Activated CD4-positive, alpha-beta T cell treated with anti-CD3 and anti-CD28 coated beads, Interleukin-2, Interleukin-6, amounts not matched to agents 100 ng/mL and 50 ng/mL, durations not matched to agents 16 hours and 8 hours (primary cell): ENCODE measurements at places on chromosomes 11 and 22.

DNA sequence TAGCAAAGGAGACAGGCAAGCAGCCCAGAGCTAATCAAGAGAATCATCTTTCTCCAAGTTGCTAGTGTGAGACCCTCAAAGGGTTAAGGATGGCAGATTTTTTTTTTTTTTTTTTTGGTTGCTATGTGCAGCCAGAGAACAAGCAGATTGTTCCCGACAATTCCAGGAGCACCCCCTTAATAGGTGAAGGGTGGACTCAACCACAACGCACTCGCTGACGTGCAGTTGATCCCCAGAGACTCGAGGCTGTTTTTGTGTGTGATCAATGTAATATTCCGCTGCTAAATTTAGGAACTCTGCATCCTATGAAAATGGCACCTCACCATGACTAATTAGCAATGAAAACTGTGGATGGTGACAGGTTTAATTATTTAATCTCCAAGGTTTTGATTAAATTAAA is 789.0 kb downstream of the KCNA4 start:
- no peak for DNase-seq

DNA sequence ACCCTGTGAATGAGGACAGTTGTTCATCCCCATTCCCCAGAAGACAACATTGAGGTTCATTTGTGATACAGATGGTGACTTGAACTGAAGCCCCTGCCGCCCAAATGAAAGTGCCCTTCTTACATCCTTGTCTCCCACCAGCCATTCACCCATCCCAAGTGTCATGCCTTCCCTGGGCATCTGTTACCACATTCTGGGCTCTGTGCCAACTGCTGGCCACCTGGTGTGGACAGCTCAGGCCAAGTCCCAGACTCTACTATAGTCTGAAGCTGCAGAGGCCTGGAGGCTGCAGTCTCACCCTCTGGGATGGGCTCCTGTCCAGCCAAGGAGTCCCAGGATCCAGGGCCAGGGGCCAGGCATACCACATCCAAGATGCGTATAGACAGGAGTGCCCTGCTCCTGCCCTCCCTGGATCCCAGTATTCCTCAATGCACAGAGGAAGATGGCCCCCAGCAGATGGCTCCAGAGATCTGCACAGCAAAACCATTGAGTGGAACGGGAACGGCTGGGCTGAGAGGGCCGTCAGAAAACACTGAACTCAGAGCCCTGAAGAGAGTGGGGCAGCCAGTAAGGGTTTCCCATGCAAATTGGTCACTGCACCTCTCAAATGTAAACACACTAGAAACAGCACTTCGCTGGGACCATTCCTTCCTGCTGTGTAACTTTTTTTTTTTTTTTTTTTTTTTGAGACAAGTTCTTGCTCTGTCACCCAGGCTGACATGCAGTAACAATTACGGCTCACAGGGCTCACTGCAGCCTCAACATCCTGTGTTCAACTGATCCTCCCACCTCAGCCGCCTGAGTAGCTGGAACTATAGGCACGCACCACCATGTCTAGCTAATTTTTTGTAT is 22.8 kb downstream of the ARRB1 start:
- peak; percentile 61 for DNase-seq

DNA sequence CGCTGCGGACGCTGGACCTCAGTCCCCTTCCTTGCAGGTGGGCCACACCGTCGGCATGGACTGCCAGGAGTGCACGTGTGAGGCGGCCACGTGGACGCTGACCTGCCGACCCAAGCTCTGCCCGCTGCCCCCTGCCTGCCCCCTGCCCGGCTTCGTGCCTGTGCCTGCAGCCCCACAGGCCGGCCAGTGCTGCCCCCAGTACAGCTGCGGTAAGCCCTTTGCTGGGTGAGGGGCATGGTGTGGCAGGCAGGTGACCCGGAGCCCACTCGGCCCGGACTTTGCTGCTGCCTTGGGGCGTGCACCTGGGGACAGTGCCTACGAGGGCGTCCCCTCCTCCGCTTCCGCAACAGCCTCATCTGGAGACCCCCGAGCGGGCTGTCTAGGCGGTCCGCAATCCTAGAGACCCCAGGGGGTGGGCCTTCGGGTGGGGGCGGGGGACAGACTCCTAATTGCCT is 25.4 kb upstream of the MUC5B start:
- DNase-seq, result no peak

- no peak for DNase-seq
Observed at GRCh38 chr22:20029550-20030225, 8.8 kb downstream of the TANGO2 start.

GRCh38 chr11:79481795-79482194 is 41.0 kb upstream of the TENM4 start:
- DNase-seq, result no peak

DNA sequence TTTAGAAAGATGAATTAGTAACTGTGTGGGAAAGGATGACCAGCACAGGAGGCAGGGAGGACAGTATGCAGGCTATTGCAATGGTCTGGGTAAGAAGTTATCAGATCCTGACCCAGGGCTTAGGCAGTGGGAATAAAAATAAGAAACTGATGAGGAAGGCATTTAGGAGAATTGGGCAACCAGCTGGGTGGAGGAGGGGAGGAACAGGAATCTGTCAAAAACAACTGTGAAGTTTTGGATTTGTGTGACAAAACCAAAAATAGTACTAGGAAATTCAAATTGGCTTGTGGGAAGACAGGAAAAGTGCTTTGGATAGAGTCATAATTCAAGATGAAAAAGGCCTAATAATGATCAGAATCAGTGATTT is 27.9 kb downstream of the MMP13 start:
- DNase-seq, result no peak

DNA sequence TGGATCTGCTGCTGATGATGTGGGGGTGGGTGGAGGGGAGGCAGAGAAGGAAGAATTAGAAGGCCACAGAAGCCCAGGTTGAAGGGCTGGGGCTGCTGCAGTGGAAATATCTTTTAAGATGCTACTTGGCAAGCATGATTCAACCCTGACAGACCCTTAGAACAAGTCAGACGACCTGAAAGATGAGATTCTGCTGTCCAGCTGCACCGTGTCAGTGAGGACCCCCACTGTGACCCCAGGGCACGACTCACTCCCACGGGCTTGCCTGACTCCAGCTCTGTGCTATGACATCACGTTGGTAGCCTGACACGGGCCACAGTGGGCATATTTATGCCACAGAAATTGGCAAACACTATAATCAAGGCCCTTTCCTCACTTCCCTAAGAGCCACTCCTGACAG is 36.0 kb downstream of the LRFN4 start:
- DNase-seq, result no peak

GRCh38 chr11:57202281-57202680 is 20.5 kb downstream of the LRRC55 start:
- no peak for DNase-seq

DNA sequence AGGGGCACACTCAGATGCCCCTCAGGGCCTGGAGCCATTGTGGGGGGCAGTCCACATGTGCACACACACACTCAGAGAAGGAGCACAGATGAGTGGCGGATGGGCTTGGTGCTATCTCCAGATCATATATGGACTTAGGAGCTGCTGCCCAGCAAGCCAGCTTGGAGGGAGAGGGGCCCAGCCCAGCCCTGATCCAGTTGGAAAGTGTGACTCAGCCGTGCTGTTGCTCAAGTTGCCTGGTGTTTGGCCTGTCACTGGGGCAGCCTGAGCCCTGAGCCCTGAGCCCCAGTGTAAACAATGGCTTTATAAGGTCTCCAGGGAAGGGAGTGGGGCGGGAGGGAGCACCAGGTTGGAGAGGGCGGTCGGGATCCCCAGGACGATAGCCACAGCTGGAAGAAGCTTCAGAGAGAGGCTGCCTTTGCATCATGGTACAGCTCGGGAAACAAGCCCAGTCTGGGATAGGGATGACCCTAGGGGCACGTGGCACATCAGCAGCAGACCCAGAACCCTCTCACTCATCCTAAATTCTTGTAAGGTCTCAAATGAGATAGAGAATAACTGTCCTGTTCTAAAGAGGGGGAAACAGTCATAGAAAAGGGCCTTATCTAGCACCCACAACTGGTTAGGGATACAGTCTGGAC is 4.8 kb downstream of the SELENOM start:
- DNase-seq, result no peak

DNA sequence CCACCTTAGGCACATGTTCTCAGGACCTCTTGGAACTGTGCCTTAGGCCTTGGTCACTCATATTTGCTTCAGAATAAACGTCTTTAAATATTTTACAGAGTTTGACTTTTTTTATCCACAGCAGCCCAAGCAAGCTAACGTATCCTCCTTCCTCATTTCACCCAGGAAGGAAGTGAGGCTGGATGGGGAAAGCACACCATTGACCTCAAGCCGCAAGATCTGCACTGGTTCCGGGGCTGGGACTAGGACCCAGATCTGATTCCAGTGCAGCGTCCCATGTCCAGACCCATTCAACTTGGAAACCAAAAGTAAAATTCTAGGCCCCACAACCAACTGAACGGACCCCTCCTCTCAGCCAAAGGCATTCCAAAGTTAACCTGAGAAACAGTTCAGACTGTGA is 2.4 kb upstream of the LGALS12 start:
- DNase-seq, result no peak
